ENCODE measurements at places on chromosomes 3 and 15.
A peak's percentile ranks its signal among the peaks of the same experiment; 100 is the strongest.

GRCh38 chr3:41290736-41291135, 91.4 kb downstream of the CTNNB1 start:
- peak; percentile 25 for DNase-seq

- no peak for DNase-seq
Observed at GRCh38 chr3:108894981-108895380, 58.7 kb downstream of the GUCA1C start.

DNA sequence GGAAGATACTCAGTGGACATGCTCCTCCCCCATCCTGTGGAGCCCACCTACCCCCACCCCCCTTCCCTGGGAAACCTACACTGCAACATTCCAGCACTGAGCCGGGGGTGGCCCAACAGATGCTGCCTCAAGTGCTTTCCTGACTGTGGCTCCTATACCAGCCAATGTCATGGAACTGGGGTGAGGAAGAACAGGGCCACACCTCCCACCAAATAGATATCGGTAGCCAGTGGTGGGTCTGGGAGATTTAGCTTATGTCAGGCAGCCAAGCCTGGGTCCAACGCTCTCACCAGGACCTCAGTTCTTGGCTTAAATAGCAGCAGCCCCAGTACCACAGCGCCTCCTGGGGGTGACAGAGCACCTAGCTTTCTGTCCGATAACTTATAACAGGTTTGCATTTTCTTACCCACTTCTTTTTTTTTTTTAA, 30.3 kb downstream of the CDC25A start:
- peak; percentile 55 for DNase-seq

DNA sequence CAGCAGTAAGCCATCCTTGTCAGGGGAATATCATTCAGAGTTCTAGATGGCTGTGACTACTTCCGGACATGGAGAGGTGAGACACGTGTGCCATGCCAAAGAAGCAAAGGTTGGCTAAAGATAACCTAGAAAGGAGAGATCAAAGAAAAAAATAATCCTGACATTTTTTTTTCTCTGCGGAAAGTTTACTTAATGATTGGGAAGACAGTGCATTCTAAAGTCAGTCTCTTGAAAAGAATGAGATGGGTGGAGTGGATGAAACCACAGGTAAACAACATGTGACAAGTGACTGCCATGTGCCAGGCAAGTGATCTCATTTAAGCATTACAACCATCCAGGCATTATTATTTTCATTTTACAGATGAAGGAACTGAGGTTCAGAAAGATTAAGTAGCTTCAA, 436.6 kb downstream of the SOX2 start:
- no peak for DNase-seq

DNA sequence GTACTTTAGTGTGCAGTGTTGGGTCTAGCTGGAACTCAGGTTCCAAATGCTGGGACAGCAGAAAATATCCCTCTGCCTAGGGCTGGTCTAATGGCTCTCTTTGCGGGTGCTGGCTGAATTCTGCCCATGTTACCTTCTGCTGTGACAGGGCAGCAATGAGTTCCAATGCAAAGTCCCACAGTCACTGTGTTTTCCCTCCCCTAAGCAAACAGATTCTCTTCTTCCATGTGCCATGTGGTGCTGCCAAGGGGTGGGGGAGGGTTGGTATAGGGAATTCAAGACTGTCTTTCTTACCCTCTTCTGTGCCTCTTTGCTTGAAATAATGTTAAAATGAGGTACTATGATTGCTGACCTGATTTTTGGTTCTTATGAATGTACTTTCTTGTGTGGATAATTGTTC, 229.6 kb downstream of the GBE1 start:
- DNase-seq: no peak

DNA sequence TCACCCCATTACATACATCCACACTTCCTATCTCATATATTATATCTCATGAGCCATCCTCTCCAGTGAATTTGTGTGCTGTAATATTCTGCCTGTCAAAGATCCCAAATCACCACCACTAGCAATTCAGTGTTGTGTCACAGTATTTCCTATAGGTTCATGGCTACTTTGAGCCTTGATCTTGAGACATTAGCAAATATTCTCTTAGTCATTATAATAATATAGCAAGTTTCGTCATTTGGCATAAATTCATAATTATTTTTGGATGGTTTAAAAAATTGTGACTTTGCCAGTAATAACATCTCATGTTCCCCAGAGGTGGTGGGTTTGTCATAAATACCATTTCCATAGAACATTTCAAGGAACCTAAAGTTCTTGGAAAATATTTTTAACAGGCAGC, 47.7 kb downstream of the CMSS1 start:
- no peak for DNase-seq

GRCh38 chr3:33645060-33645647, 72.9 kb downstream of the CLASP2 start:
- DNase-seq: peak; percentile 42

DNA sequence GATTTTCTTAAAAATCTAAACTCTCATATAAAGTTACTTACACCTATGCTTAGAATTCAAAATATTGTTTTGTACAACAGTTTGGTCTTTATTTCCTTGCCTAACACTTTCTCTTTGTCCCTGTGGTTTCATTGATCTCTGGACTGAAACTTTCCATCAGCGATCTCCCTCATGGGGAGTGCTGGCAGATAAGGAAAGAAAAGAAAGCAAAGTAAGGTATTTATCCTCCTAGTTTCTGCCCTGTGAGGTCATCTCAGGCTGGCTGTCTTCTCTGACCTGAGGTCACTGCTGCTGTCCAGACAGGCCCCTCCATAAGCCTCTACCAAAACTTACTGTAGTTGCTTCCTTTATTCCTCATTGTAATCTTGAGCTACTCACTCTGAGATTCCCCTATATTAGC, 57.9 kb upstream of the EPHA6 start:
- no peak for DNase-seq

GRCh38 chr3:60189304-60189703, 1061.9 kb downstream of the FHIT start:
- DNase-seq: no peak

- peak; percentile 48 for DNase-seq
Observed at GRCh38 chr3:8256441-8257071, 245.1 kb upstream of the LMCD1 start.

- DNase-seq: no peak
Observed at GRCh38 chr15:41804361-41804760, 23.5 kb upstream of the JMJD7 start.

- DNase-seq: no peak
Observed at GRCh38 chr15:84949043-84949442, 32.6 kb upstream of the PDE8A start.

- DNase-seq: no peak
Observed at GRCh38 chr15:72585476-72586058, 68.9 kb upstream of the GOLGA6B start.
